Right forelimb (tissue), 1 donor: ENCODE measurements at places on chromosomes 12 and 14.

DNA sequence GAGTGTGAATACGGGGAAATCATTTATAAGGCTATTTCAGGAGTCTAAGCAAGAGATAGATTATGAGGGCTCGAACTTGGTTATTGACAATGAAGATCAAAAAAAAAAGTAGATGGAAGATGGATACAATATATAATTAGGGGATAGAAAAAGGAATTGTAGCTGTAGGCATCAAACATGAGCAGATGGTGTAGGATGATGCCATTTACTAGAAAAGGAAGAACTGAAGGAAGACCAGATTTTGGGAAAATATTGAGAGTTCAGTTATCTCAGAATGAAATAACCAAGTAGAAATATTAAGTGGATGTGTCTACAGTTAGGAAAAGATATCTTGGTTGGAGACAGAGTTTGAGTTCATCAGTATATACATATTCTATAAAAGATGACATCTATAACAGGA lies 109.6 kb downstream of the CNTN1 start:
- DNase-seq = no peak

GRCh38 chr12:87332987-87333726 lies 696.0 kb downstream of the C12orf50 start:
- DNase-seq = no peak

DNA sequence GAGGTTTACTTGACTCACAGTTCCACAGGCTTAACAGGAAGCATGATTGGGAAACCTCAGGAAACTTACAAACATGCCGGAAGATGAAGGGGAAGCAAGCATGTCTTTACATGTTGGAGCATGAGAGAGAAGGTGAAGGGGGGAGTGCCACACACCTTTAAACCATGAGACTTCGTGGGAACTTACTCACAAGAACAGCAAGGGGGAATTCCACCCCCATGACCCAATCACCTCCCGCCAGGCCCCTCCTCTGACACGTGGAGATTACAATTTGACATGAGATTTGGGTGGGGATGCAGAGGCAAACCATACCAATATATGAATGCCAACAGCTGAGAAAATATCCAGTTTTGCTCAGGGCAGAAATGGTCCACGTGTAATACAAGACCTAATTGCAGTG lies 518.6 kb downstream of the VRK1 start:
- DNase-seq = no peak

GRCh38 chr14:51304438-51304837 lies 64.4 kb downstream of the TMX1 start:
- DNase-seq = no peak

- DNase-seq = peak; percentile 35
Observed at GRCh38 chr14:22489244-22489545, 99.8 kb downstream of the DAD1 start.

GRCh38 chr12:81797100-81797499 lies 38.0 kb upstream of the PPFIA2 start:
- no peak for DNase-seq

GRCh38 chr12:51593021-51593420 lies 2.0 kb downstream of the SCN8A start:
- no peak for DNase-seq

DNA sequence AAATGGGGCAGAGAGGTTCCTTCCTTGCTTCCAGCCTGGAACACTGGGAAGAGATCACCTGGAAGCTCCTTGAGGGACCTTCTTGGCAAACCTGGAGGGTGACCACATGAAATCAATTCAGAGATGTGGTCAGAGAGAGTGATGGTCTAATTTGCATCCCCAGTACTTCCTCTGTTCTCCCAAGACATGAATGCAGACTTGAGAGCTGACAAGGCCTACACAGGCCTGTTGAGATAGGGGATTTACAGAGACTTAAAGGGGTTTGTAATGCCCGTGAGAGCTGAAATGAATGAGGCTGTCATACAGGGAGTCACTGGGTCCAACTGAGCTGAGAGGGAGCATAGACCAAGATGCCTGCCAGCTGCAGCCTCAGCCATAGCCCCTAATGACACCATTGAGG lies 45.1 kb downstream of the TMX1 start:
- no peak for DNase-seq

GRCh38 chr12:96814200-96814599 lies 92.9 kb upstream of the NEDD1 start:
- no peak for DNase-seq

DNA sequence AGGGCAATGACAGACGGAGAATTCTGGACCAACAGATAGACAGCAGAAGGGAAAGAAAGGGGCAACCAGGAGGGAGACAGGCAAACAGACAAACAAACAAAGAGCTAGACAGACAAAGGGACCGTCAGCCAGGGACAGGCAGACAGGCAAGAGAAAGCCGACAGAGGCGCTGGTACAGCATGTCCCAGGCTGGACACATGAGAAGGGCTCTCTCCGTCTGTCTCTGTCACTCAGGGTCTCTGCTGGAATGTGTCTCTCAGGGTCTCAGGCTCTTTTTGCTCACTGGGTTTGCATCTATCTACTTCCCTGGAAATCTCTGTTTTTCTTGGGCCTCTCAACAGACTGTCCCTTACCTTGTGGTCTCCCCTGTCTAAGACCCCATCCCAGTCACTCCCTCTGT lies 8.2 kb upstream of the SMUG1 start:
- DNase-seq = peak; percentile 65

GRCh38 chr12:9169979-9170634 lies 38.1 kb downstream of the PZP start:
- DNase-seq = no peak

DNA sequence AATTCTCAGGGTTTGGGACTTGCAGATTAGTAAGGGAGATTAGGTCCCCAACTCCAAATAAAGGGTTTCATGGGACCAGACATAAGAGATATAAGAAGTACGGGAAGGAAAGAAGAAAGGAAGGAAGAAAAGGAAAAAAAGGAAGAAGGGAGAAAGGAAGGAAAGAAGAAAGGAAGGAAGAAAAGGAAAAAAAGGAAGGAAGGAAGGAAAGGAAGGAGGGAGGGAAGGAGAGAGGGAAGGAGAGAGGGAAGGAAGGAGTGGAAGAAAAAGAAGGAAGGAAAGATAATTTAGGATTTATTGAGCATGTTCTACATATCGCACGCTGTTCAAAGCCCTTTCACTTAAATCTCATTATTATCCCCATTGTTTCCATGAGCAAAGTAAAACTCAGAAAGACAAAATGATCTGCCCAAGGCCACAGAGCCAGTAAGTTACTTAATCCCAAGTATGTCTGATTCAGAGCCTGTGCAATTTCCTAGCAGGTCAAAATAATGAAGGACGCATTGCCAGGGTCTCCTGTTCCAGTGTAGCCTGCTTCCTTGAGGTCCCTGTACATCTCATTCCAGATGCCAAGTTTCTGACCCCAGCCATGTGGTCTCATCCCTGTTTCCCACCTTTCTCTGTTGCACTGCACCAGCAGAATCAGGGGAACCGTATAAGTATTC lies 3.9 kb upstream of the HDAC7 start:
- DNase-seq = no peak

DNA sequence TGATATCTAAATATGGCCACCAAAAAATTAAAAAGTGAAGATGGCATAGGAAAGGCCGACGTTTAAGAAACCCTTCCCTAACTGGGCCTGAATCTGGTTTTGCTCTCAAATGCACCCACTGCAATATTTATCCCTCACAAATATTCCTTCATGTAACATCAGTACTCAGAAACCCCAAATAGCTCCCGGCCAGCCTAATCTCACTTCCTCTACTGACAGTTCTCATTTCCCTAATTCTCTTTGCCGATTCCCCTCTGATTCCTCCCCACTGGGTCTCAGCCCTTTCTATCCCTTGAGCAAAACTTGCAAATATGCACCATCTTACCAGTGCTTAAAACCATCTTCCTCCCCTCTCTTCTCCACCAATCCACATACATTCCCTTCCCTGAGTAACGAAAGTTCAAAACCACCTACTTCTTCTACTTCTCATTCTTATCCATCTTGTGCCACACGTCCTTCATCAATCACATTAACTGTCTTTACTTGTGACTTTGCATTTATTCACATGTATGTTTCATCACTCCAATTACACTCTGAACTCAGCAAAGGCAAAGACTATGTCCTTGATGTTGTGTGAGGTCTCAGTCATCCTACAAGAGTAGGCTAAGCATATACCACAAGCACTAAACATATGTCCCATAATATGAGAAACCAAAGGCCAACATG lies 23.1 kb downstream of the KCNK10 start:
- DNase-seq = no peak

- no peak for DNase-seq
Observed at GRCh38 chr12:6362403-6362802, 13.0 kb downstream of the SCNN1A start.

DNA sequence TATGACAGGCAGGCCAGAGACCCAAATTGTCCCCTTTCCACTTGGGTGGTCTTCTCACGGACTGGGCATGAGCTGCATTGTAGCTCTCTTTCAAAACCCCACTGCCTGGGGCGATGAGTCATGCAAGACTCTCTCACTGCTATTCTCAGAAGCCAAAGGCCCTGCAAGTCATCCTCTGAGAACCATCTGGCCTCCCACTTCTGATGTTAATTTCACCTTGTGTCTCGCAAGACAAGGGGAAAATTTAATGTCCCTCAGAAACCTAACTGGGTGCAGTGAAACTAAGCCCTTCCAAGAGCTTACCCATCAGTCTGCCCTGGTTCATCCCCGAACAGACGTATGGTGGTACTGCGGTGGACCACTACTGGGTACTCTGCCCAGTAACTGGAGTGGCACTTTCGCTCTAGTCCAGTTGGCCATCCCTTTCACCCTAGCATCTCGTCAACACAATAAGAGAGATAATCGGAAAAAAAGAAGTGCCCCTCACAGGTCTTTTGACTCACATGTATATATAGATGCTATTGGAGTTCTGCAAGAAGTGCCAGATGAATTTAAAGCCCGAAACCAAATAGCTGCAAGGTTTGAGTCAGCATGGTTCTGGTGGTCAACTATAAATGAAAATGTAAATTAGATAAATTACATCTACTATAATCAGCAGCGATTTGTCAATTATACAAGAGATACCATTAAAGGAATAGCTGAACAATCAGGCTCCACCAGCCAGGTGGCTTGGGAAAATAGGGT lies 31.3 kb upstream of the LALBA start:
- DNase-seq = no peak

GRCh38 chr12:89985935-89986334 lies 277.3 kb upstream of the ATP2B1 start:
- no peak for DNase-seq

DNA sequence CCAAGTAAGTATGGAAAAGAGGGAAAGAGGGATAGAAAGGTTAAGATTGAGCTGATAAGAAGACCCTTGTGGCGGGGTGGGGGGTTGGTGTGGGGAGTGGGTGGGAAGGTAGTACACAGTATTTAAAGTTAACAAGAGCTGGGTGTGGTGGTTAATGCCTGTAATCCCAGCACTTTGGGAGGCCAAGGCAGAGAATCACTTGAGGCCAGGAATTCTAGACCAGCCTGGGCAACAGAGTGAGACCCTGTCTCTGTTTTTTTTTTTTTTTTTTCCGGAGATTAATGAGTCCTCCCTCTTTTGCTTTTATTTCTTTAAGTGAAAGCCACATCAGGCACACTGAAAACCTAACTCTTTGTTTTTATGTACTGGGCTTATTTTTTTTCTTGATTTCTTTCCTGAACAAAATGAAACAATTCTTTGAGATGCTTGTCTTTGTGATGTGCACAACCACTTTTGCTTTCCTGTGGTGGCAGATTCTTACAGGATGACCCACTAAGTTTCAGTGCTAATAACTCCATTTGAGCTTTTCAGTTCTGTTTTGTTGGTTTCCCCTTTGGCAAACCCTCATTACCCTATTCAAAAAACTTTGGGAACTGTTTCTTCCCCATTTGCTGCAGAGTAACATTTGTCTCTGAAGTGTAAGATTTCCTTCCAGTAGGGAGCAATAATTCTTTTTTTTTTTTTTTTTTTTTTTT lies 54.8 kb downstream of the WNK1 start:
- no peak for DNase-seq

GRCh38 chr14:25908277-25909044 lies 689.4 kb downstream of the NOVA1 start:
- DNase-seq = no peak

- no peak for DNase-seq
Observed at GRCh38 chr14:96662116-96662970, 134.8 kb upstream of the VRK1 start.

DNA sequence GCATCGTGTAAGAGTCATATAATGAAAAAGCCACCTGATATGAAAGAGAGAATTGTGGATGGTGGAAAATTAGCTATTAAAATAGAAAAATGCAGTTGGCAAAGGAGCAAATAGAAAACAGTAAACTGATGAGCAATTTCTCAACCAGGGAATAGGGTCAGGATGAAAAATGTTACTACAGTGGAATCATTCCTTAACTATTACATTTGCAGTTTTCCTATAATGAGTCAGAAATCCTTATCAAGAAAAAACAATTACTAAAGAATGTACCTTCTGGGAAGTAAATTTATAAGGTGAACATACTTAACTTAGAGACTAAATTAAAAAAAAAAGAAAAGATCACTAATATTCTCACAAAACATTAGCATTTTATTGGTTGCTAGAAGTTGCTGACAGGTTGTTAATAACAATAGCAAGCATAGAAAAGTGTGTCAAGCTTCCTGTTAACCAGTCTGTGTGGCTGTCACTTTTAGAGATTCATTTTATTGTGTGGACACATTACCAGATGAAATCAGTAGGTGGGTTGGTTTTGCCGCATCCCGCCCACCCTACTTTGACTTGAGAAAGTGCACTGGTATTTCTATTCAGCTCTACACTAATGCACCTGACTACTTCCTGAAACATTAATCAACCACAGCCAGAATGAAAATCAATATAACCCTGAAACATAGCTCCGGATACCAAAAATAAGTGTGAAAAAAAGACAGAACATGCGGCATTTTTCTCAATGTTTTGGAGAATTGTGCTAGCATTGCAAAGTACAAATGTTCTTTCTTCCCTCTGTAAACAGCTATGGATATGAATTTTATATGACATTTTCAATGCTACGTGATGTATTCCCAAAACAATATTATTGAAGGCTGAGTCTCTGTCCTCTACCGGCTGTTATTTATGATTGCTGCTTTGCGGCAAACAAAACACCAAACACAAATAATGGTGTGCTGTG lies 576.7 kb downstream of the SLC16A7 start:
- no peak for DNase-seq

DNA sequence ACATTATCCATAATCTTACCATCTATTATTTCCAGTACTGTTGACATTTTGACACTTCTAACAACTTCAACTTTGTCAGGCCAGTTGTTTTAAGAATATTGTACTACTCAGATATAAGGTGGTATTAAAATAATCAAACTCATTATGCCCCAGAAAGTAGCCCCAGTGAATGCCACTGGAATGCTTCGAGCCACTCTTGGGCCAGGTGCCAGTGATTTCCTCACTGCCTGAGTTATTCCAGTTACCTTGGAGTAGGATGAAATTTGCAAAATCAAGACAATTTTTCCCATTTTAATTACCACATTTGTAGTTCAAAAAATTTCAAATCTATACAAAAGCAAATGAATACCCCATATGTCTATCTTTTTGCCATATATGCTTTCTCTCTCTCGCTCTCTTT lies 9.2 kb downstream of the CIPC start:
- no peak for DNase-seq

GRCh38 chr12:14605401-14605989 lies 37.8 kb upstream of the PLBD1 start:
- no peak for DNase-seq

GRCh38 chr12:119118625-119119024 lies 60.1 kb upstream of the HSPB8 start:
- DNase-seq = no peak

GRCh38 chr12:44385964-44386363 lies 490.2 kb downstream of the NELL2 start:
- DNase-seq = no peak
